ENCODE measurements at places on chromosomes 3 and 15.

DNA sequence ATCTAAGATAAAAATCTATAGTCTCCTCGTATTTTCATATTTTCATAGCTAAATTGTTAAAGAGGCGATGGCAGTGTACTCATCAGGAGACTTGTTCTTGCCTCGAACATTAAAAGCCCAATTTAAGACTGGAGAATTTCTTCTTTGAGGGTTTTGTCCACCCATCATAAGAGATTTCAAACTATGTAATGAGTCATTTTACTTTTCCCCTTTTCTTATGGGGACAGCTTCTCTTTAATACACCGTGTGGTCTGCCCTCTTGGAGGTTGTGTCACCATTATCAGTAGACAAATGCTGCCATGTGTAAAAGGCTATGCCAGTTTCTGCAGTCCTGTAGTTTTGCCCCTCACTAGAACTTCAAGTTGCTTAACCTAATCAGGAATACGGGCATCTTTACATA is 16.9 kb downstream of the TGFBR2 start:
- no peak for DNase-seq

DNA sequence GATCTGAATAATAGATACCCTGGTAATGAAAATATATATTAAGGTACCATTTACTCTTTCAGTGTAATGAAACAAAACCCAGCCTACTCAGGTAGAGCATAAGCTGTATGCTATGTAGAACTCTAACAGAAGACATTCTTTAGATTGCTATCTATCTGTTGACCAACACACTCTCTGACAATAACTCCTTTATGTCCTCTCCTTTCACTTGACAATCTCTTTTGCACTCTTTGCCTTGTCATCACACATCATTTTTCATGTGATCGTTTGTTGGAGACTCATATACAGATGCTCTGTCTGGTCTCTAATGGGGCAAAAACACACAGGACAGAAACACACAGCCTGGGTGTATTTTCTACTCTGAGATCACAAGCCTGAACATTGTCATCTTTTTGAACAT is 35.4 kb upstream of the SUCLG2 start:
- no peak for DNase-seq

- no peak for DNase-seq
Observed at GRCh38 chr3:129989414-129989813, 14.9 kb downstream of the TRH start.

DNA sequence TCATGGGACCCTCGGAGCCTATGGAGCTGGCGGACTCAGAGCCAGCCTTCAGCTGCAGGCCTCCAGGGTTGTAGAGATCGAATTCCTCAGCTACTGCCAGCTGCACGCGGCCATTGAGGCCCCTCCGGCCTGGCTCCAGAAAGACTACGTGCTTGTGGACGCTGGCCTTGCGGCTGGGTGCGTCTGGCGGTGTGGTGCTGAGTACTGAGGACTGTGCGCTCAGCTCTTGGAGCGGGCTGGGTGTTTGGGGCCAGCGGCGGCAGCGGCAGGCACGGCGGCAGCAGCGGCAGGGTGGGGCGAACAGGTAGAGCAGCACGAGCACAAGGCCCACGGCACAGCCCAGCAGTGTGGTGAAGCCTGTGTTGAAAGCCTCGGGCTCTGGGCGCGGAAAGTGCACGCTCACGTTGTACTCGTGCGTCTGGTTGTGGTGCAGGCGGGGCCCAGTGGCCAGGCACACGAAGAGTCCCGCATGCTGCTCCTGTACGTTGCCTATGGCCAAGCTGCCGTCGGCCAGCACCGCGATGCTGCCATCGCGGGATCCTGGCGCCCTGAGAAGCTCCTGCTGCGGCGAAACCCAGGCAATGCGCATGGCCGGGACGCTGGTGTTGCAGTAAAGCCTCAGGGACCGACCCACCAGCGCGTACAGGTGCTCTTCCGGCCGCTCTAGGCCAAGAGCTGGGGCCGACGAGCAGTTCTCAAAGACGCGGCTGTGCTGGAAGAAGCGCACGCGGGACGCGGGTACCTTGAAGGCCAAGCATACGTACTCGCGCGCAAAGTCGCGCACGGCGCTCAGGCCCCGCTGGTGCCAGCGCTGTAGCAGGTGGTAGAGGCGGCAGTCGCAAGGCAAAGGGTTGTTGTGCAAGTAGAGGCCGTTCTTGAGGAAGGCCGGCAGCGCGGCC is 1.3 kb downstream of the AMIGO3 start:
- no peak for DNase-seq

DNA sequence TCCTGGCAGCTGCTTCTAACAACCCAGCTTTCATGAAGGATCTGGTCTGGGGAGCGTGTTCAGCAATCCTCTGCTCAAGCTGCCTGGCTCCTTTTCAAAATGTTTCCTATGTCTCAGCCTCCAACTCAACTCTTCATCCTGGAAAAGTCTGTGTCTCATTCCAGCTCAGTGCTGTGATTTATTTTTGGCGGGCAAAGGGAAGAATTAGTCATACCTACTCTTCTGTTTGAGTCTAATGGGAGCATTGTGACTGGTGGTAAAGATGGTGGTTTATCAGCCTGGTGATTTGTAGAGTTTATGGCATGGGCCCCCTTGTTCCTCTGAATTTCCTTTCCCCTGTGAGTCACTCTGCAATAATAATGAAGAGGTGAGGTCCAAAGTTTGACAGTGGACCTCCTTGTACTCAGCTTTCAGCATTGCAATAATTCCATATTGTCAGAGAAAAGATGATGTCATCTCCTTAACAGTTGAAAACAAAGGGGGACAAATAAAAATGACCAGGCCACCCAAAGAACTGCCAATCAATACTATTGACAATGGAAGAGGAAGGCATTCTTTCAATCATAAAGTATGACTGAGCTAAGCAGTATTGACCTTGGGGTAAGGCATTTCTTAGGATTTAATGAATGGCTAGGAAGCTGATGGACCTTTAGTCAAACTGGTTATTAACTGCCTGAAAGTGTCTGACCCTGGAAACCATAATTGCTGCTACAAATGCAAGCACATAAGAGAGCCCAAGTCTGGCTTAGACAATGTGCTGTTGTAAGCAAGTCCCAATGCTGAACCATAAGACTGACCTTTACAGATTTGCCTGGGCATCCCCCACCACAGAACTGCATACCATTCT is 204.7 kb upstream of the MCTP2 start:
- no peak for DNase-seq

- no peak for DNase-seq
Observed at GRCh38 chr3:47473391-47473790, 2.4 kb downstream of the SCAP start.

- no peak for DNase-seq
Observed at GRCh38 chr3:64081235-64081630, 57.9 kb upstream of the PSMD6 start.

DNA sequence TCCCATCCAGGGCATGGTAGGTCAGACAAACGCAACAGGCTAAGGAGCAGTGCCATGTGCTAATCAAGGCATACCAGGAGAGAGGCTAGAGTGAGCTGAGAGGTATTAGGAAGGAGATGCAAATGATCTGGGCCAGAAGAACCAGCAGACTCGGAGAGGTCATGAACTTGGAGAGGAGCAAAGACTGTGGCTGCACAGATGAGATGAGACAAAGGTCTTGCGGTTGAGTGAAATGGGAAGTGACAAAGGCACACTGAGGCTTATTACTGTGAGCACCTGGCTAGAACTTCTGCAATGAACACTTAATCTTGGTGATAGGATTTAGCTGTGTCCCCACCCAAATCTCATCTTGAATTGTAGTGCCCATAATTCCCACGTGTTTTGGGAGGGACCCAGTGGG is 380.2 kb downstream of the ULK4 start:
- no peak for DNase-seq

DNA sequence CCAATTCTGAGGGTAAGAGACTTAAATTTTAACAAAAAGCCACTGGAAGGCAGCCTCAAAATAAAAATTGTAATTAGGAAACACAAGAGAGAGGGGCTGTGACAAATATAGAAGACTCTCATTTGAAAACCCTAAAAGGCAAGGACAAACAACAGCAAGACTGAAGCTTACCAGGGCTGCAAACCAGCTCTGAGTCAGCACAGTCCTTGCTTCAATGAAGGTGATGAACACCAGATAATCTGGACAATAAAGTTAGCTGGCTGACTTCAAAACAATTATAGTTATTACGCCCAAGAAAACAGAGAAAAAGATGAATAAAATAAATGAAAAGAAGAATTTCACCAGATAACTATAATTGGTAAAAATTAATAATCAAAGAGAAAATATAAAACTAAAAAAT is 149.3 kb upstream of the NSMCE3 start:
- no peak for DNase-seq

GRCh38 chr3:66140743-66141372 is 79.9 kb upstream of the SLC25A26 start:
- no peak for DNase-seq

GRCh38 chr15:89328398-89329254 is 6.0 kb downstream of the POLG start:
- no peak for DNase-seq

GRCh38 chr3:147872568-147872967 is 463.4 kb downstream of the ZIC1 start:
- DNase-seq = no peak

GRCh38 chr3:13598926-13599886 is 50.3 kb downstream of the FBLN2 start:
- DNase-seq = no peak

DNA sequence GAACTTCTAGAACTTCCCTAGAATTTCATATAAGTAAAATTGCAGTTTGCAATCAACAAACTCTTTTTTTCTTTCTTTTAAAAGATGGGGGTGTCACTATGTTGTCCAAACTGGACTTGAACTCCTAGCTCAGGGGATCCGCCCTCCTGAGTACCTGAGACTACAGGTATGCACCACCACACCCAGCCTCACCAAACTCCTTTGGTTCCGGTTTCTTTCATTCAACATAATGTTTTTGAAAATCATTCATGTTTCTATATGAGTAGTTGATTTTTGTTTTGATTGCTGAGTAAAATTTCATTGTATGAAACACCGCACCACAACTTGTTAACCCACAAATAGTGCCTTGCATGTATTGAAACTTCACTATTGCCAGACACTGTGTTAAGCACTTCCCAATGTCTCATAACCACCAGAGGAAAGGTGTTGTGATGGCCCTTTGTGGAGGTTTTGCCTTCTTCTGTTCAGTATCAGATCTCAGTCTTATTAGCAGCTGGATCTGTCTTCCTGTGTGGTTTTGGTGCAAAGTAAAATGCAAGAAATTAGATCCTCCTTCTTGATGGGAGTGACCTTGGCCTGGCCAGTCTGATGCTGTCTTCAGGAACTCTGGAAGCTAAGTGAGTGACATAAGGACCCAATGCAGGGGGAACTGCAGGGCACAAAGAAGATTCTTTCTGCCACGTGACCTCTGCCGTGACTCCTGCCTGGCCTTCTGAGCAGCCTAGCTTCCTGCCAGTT is 78.8 kb upstream of the UBE2E1 start:
- DNase-seq = no peak

GRCh38 chr3:71994906-71995305 is 210.0 kb upstream of the PROK2 start:
- no peak for DNase-seq

All from pulmonary artery endothelial cell (primary cell).